ENCODE measurements at places on chromosomes 4 and X.
A peak's percentile ranks its signal among the peaks of the same experiment; 100 is the strongest.

- DNase-seq = no peak
Observed at GRCh38 chrX:18415386-18415785, 10.0 kb upstream of the CDKL5 start.

DNA sequence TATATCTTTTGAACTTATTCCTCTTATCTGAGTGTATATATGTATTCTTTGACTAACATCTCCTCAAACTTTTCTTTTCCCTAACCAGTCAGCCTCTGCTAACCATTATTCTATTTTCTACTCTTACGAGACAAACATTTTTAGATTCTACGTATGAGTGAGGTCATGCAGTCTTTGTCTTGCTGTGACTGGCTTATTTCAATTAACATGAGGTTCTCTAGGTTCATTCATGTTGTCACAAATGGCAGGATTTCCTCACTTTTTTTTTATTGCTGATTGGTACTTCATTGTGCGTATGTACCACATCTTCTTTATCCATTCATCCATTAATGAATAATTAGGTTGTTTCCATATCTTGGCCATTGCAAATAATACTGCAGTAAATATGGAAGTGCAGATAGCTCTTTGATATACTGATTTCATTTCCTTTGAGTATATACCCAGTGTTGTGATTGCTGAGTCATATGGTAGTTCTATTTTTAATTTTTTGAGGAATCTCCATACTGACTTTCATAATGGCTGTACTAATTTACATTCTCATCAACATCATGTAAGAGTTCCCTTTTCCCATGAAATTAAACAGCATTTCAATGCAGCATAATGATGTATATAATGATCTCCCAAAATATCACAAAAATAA, 80.1 kb downstream of the HS3ST1 start:
- DNase-seq = no peak

DNA sequence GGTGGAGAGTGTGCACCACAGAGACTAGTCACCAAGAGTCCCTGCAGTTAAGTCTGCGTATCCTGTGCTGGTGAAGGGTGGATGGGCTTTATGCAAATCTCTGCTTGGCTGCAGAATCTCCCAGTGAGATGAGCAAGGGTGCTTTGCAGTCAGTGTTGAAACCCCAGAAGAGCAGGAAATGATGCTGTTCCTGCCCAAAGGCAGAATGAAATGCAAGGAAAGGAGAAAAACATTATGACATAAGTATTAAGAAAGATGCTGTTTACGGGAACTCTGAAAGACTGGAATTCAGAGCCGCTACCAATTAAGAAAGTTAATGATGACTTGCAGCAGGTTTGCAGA, 25.4 kb upstream of the ACSL1 start:
- DNase-seq = peak; percentile 53

GRCh38 chrX:115226929-115227328, 7.0 kb downstream of the LRCH2 start:
- no peak for DNase-seq

DNA sequence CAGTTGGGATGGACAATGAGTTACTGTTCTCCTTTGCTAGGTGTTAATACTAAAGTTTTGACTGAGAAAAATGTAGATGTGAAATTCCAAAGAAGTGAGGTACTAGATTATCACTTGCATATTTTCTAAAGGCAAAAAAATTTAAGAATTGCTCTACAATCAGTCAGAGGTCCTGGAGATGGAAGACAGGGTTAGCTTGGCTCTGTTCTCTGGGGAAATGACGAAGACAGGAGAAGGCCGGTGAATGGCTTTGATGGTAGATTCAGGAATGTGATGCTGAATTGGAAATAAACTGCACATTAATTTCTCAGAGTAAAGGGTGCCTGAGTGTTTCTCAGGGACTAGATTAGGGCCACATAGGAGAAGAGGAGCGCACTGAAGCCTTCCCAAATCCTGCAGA, 214.0 kb upstream of the LEF1 start:
- no peak for DNase-seq

Data from stimulated activated naive CD8-positive, alpha-beta T cell treated with anti-CD3 and anti-CD28 coated beads, Interleukin-15, amount 100 ng/mL, for 72 hours (primary cell).